ENCODE measurements at places on chromosomes 1 and 21.

DNA sequence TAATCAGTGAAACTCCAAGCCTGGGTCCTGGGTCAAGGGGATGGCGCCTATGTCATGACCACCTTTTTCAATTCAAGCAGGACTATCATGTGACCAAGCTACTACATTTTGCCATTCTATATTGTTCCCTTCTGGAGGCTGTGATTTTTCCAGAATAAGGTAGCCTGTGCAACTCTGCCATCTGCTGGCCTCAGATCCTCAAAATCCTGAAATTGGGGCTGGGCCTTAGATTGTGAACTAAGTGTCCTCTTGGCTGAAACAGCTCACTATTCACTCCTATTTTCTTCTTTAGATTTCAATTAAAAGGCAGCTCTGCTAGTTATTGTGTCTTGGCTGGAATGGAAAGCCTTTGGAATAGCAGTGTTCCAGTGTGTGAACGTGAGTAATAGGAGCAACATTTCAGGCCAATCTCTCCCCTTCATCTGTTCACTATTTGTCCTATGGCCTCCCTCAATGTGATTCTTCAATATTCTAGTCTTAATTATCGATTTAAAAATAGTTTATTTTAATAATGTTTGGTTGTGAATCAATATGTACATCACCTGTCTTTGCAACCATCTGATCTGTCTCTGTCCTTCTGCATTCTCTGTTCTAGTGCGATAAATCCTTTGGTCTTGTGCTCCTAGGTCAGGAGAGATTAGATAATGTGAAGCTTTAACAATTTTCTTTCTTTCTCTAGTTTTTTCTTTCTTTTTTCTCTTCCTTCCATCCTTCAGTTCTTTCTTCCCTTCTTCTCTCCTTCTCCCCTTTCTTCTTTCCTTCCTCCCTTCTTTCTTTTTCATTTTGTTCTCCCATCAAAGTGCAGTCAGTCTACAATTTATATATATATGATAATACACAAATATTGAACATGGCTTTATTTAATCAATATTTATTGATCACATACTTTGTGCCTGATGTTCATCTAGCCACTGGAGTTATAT lies 69.8 kb downstream of the CR1 start:
- peak; percentile 18 for DNase-seq

DNA sequence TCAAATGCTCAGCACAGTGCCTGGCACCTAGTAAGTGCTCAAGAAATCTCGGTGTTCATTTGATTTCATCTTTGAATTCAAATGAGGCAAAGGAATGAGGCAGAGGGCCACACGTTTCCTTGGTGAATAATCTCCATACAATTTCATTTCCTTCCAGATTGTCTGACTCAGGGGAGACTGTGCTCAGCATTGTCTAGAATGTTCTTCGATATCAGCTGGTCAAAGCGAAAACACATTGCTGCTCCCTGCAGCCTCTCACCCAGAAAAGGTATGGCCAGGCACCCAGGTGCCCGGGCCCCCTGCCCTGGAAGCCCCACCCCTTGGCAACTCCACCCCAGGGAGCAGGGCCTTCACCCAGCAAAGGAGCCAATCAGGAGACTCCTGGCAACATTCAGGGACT lies 55.8 kb downstream of the FBXO2 start:
- DNase-seq = no peak

- no peak for DNase-seq
Measured at GRCh38 chr1:112247961-112248360, 148.1 kb upstream of the CTTNBP2NL start.

- DNase-seq = peak; percentile 9
Measured at GRCh38 chr1:182340233-182341058, 51.1 kb downstream of the GLUL start.

DNA sequence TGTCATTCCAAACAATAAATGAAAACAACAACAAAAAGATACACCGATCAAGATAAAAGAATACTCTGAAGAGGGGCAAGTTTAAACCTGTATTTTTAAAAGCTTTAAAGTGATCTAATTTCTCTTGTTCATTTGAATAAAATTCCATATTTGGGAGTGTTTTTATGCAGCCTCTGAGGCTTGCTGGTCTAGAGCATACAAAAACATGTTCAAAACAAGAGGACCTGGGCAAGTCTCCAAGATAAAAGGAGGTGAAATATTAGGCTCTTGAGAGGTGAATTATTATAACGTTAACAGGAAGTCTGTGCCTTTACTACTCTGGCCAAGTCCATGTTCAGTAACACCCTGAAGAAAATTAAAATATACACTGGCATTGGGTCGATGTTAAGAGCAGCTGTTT lies 20.1 kb downstream of the URB1 start:
- DNase-seq = no peak

DNA sequence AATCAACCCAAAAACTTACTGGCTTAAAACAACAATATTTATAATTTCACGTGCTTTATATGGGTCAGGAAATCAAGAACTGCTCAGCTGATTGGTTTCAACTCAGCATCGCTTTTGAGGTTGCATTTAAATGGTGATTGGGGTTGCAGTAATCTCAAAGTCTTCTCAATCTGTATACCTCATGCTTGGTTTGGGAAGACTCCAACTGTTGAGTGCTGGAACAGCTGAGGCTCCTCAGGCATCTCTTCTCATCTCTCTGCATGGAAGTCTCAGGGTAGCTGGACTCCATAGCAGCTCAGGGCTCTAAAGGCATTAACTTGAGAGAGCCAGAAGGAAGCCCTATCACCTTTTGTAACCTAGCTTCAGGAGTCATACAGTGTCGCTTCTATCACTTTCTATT lies 35.1 kb downstream of the AK5 start:
- DNase-seq = no peak

GRCh38 chr1:217673387-217673786 lies 42.2 kb downstream of the SPATA17 start:
- no peak for DNase-seq

GRCh38 chr1:165645654-165646366 lies 14.8 kb downstream of the MGST3 start:
- DNase-seq = no peak

DNA sequence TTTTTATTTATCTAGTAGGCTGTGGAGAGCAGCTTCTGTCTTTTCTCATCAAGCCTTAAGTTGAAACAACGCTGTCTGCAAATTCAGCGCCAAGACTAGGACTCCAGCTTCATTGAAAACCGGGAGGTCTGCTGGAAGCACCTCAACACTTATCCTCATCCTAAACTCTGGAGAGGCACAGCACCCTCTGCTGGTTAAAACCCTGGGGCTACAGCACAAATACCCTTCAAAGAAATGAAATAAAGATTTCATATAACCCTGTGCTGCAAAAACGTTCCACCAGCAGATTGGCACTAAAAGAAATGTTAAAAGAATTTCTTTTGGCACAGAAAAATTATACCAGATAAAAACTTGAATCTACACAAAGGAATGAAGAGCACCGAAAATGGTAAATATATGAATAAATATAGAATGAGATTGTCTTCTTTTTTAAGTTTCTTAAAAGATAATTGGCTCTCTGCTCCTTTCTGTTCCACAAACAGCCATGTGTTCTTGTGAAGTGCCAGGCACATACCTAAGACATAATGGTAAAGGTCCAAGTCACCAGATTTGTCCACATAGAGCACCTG lies 227.7 kb upstream of the SAMSN1 start:
- peak; percentile 26 for DNase-seq

DNA sequence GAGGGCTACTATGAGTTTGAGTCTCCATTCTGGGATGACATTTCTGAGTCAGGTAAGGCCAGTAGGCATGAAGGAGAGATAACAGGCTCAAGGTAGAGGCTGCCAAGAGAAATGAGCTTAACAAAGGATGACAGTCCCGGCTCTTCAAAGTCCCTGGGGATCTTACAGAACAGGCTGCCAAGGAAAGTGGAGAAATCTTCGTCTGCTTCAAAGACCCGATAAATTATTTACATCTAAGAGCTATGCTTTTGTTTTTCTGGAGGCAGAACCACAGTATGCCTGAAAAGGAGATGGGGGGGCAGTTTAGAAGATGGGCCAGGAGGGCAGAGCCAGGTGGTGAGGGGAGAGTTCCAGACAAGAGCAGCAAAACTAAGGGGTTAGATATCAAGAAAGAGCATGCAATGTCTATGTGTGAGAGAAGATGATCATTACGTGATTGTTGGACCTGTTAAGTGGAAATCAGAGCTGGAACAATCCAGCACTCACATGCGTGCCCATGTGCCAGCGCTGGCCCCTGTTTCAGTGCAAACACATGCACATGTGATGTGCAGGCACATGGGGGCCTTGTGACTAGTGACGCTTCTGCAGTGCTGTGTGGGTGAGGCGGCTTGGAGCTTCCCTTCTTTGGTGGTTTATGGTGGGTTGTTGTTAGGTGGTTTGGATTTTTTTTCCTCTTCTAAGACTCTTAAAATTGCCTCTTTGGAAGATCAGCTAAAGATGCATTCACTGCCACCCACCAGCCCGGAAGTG lies 25.7 kb downstream of the CAMK1G start:
- DNase-seq = no peak

DNA sequence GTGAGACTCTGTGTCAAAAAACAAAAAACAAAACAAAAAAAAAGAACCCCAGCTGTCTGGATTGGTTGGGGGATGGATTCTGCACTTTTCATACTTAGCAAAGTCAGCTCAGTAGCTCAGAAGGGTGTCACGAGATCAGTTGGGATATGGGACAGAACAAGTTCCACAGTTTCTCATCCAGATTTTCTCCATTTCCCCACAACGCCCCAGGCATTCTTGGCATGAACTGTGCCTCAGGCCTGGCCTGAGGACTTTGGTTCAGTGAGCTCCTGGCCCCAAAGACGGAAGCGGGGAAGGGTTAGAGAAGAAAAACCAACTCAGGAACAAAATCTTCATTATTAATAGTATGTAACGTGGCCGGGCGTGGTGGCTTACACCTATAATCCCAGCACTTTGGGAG lies 1.9 kb downstream of the AKR7A2 start:
- DNase-seq = no peak

- DNase-seq = no peak
Measured at GRCh38 chr1:60562740-60563139, 489.2 kb upstream of the C1orf87 start.

DNA sequence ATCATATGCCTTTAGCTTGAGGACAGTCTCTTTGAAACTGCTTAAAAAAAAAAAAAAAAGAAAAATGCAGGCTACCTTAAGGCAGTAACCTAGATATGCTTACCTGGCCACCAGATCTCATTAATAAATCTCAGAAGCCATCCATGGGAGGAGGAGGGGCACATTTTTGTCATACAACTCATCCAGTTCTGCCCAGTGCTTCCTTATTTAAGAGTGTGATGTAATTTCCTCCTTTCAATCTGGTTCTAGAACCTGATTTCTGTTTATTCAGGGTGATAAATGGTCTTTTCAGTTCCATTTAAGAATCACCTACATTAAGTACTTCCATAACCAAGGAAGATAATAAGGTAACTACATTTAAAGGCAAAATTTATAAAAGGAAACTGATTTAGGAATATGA lies 6.1 kb downstream of the ERRFI1 start:
- DNase-seq = no peak

GRCh38 chr1:205927247-205927646 lies 16.0 kb downstream of the SLC26A9 start:
- no peak for DNase-seq

- DNase-seq = peak; percentile 27
Measured at GRCh38 chr1:99681583-99681982, 35.7 kb downstream of the PALMD start.

DNA sequence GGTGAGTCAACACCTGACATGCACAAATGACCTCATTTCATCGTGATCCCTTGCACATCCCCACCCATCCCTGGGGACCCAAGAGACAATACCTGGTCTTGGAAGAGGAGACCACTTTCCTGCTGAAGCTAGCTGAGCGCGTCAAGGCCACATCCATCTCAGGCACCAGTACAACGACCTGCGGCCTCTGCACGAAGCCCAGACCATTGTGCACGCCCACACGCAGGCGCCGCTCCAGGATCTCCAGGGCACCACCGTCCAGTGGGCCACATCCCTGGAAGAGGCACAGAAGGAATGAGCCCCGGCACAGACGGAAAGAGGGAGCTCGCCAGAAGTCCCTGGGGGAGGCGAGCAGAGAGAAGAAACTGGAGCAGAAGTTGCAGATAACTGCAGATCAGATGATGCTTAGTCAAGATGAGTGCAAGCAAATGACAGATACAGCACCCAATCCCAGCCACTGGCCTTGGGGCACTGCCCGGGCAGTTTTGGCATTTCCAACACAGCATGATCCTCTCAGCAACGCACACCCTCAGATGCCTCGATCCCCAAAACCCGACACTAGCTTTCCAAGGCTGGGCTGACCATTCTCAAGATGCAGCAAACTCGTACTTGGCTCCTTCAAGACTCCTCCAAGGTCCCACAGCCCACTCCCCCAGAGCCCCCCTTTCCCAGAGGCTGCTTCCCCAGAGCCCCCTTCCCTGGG lies 44.1 kb downstream of the NPHP4 start:
- no peak for DNase-seq

GRCh38 chr1:111576547-111576946 lies 43.0 kb upstream of the RAP1A start:
- no peak for DNase-seq

DNA sequence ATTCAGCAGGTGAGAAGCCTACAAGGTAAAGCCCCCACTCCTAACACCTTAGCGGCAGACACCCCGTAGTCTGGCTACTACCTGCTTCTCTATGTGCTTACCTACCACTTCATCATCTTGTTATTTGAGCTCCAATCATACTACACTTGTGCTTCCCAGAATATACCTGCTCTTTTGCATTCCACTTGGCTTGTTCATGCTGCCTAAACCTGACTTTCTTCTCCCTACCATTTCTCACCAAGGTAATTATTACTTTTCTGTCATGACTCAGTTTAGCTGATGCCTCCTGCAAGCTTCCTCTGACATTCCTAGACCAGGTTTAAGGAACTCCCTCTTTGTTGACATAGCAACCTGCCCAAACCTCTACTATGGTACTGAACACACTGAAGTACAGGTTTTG lies 495.6 kb upstream of the C1orf87 start:
- DNase-seq = no peak

DNA sequence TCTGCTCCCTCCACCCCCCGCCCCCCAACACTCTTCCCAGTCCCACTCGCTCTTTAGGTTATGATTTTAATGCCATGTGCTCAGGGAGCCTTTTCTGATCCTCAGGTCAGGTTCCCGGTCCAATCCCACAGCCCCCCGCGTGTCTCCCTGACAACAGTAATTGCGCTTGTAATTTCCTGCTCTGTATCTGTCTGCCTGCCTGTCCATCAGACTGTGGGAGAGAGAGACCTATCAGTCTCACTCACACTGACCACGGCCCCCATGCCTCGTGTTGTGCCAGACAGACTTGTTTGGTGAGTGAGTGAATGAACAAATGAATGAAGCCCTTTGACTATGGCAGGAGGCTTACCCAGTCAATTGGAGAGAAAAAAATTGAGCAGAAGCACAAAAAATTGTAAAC lies 50.8 kb upstream of the ECE1 start:
- no peak for DNase-seq

- no peak for DNase-seq
Measured at GRCh38 chr1:219794085-219794743, 134.1 kb downstream of the SLC30A10 start.

DNA sequence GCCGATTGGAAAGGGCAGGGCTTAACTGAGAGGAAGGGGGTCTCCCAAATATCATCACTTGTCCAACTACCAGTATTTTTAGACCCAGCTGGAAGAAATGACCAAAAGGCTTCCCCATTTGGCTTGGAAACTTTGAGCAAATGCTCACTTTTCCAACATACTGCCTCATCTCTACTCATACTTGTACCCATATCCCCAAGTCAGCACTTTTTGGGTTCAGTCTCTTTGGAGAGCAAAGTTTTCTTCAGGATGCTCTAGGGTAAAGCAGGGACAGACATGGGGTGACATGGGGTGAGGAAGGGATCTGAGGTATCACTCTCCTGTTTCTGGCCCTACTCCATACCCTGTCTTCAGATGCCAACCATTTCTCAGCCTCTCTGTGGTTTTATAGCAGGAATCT lies 27.2 kb downstream of the LRRN2 start:
- DNase-seq = no peak

All from brain microvascular endothelial cell (primary cell).